ENCODE measurements at places on chromosomes 16 and 17. TPM values are rescaled to one million over a fixed set of nuclear protein-coding genes. Genes with fewer than 3 reads are reported as not detected.

Gene TEX19
- total RNA-seq, result not detected

Gene KRT24
- not detected for total RNA-seq

Gene C16orf92
- not detected for total RNA-seq

Gene LRRC36
- total RNA-seq, result 0.49 TPM

DNA sequence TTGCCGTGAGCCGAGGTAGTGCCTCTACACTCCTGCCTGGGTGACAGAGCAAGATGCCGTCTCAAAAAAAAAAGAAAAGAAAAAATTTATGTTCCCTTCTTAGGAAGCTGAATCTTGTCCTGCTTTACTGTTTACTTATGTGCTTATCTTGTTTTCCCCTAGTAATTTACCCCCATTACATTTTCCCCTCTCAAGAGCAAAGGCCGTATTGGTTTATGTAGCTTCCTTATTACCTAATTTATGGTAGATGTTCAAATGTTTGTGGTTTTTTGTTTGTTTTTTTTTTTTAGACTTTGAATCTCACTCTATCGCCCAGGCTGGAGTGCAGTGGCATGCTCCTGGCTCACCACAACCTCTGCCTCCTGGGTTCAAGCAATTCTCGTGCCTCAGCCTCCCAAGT lies 10.3 kb upstream of the SLC52A1 start:
- H3K4me3 ChIP-seq, result no peak overlapping the region
- peak overlapping the region; percentile 30 for H3K27ac ChIP-seq
- peaks cover 71% of the 10 kb centered on the region for H3K4me1 ChIP-seq
- H3K27me3 ChIP-seq, result no peaks in the 10 kb centered on the region

- peak overlapping the region; percentile 45 for H3K4me3 ChIP-seq
- H3K27me3 ChIP-seq, result peaks cover 15% of the 10 kb centered on the region
- DNase-seq, result no peak
- no peak overlapping the region for H3K27ac ChIP-seq
- no peaks in the 10 kb centered on the region for H3K36me3 ChIP-seq
Observed at GRCh38 chr16:75109732-75110243, 6.8 kb downstream of the LDHD start.

GRCh38 chr16:14339694-14340093 lies 268.6 kb downstream of the MRTFB start:
- no peak overlapping the region for H3K27ac ChIP-seq
- no peaks in the 10 kb centered on the region for H3K27me3 ChIP-seq
- no peak overlapping the region for H3K4me3 ChIP-seq

DNA sequence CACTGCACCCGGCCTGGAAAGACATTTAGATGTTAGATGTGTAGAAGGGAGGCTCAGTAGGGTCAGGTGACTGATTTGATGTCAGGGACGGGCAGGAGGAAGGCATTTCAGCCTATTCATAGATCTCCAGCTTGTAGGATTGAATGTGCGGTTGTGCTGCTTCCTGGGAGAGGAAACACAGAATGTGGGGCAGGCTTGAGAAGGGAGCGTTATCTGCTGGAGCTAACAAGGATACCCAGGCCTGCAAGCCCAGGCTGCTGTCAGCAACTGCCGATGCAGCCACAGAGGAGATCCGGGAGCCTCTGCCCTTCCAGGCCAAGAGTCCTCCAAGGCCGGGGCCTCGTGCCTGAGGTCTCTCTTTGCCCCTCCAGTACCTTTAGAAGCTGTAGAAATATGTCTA lies 205.6 kb downstream of the SPECC1 start:
- H3K27ac ChIP-seq, result no peak overlapping the region
- no peak overlapping the region for H3K4me3 ChIP-seq
- H3K4me1 ChIP-seq, result no peaks in the 10 kb centered on the region
- peaks cover 5% of the 10 kb centered on the region for H3K36me3 ChIP-seq
- H3K27me3 ChIP-seq, result no peaks in the 10 kb centered on the region
- DNase-seq, result no peak

DNA sequence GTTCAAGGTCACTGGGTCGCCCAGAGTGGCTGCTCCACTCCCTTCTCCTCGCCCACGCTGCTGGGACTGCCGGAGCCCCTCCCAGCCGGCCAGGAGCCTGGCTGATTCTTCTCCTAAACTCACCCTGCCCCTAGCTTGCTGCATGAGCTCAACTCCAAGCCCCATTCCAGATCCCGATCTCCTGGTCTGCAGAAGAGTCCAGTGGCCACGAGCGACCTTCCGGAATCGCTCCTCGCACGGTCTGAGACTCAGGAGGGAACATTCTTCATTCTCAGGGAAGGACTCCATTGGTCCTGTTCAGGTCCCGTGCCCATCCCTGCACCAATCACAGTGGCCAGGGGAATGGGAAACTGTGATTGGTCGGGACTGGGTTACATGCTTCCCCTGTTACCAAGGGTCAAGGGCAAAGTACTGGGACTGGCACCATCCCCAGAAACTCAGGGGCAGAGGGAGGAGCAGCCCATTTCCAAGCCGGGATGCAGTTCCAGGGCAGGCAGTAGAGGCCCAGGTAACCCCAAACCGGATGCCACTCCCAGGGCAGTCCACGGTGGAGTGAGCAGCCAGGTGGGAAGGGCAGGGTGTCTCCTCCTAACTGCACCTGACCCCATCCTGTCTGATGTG lies 24.5 kb upstream of the CIBAR2 start:
- no peak for DNase-seq
- H3K4me3 ChIP-seq, result peak overlapping the region; percentile 9
- peaks cover 14% of the 10 kb centered on the region for H3K27me3 ChIP-seq

GRCh38 chr17:50864747-50865059 lies 1.5 kb downstream of the TOB1 start:
- DNase-seq, result no peak
- peaks cover 40% of the 10 kb centered on the region for H3K36me3 ChIP-seq
- no peaks in the 10 kb centered on the region for H3K27me3 ChIP-seq
- H3K27ac ChIP-seq, result peak overlapping the region; percentile 99
- peaks cover 29% of the 10 kb centered on the region for H3K4me1 ChIP-seq

- no peak for DNase-seq
- H3K36me3 ChIP-seq, result peaks cover 5% of the 10 kb centered on the region
- peaks cover 52% of the 10 kb centered on the region for H3K27me3 ChIP-seq
Observed at GRCh38 chr17:7380321-7380720, 568 bp upstream of the TNK1 start.

DNA sequence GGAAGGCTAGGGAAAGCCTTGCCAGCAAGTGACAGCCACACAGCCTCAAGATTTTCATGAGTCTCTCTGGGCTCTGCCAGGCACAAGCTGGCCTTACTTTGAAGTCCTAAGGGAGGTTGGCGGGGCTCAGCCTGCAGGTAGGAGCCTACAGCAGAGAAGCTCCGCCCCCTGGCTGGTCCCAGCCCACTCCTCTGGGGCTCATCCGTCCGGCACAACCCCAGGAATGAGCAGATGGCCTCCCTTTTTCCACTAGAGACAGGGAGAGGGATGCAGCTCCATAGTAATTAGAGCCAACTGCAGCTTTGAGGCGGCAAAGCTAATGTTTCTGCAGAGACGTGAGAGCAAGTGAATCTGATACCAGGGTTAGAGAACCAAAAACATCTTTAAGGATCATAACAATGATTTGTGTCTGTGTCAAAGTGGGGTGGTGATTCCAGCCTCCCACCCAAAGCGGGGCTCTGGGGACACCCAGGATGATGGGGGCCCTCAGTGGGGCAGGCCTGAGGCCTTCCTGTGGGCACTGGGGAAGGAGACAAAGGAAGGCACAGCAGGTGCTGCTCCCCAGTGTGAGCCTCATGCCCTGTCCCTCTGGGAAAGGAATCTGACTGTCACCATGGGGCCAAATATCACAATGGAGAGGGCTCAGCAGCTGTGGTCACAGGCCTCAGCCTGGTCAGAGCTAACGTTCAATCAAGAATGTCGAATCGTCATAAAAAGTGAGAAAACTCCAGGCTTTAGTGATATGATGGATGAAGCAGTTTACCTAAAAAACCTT lies 61.5 kb downstream of the RBFOX3 start:
- no peak overlapping the region for H3K4me3 ChIP-seq
- no peaks in the 10 kb centered on the region for H3K4me1 ChIP-seq
- no peak for DNase-seq
- H3K36me3 ChIP-seq, result no peaks in the 10 kb centered on the region
- peaks cover 10% of the 10 kb centered on the region for H3K27me3 ChIP-seq

DNA sequence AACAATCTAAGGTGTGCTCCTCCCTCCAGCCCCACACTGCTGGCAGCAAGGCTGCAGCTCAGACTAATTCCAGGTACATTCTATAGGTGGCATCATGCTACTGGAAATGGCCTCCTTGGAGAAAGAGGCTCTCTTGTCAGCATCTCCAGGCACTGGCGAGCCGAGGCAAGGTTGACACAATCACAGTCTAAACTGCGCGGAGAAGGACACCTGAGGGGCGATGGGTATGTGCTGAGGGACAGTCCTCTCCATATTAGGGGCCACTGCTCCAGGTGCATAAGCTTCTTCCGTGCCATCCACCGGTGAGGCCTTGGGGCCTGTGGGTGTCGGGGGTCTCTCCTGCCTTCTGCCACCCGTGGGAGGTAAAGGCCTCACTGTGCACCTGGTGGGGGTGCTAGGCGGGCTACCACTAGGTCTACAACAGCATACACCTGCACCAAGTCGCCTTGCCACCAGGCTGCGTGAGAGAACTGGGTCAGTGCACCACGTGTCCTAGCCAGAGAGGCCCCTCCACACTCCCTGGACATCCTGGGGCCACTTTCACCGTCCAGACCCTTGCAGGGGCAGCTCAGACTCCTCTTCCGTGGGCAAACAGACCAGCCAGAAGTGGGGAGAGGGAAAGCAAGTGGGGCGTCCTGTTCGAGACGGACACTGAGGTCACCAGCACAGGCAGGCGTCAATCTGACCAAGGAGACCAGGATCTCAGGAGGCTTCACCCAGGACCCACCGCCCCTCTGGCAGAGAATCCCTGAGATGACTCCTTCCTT lies 12.1 kb upstream of the CBX8 start:
- peak overlapping the region; percentile 69 for H3K27ac ChIP-seq
- peaks cover 38% of the 10 kb centered on the region for H3K4me1 ChIP-seq
- no peak overlapping the region for H3K4me3 ChIP-seq
- H3K36me3 ChIP-seq, result peaks cover 2% of the 10 kb centered on the region
- DNase-seq, result no peak

DNA sequence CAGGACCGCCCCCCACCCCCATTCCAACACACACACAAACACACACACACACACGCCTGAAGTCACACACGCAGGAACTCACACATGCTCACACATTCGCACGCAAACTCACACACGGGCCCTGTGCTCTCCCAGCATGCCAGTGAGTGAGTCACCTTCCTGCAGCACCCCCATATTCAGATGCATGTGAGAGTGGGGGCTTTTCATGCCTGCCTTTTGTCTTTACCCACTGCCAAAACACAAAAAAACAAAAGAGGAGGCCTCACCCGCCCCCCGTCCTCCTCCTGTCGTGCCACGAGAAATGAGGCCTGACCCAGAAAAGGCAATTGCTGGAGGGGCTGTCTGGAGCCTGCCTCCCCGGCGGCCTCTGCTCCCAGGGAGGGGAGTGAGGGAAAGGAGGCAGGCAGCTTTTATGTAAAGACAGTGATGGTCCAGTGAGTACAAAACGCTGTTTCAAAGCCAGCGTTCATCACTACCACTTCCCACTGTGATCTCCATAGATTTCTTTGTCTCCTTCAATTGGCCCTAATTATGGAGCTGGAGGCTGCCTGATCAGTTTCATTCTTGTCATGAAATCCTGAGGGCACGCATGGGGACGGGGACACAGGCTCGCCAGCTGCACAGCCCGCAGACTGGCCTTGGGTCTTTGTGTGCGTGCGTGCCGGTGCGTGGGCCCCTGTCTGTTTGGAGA lies 29.5 kb upstream of the GSE1 start:
- H3K36me3 ChIP-seq, result peaks cover 6% of the 10 kb centered on the region
- H3K27me3 ChIP-seq, result no peaks in the 10 kb centered on the region
- H3K4me1 ChIP-seq, result peaks cover 56% of the 10 kb centered on the region
- peak overlapping the region; percentile 75 for H3K27ac ChIP-seq
- no peak for DNase-seq
- no peak overlapping the region for H3K4me3 ChIP-seq

- H3K4me1 ChIP-seq, result no peaks in the 10 kb centered on the region
- no peak overlapping the region for H3K27ac ChIP-seq
Observed at GRCh38 chr17:70050931-70051330, 24.1 kb upstream of the KCNJ16 start.

GRCh38 chr17:47427985-47428384 lies 102.9 kb upstream of the NPEPPS start:
- H3K27me3 ChIP-seq, result peaks cover 10% of the 10 kb centered on the region
- peaks cover 35% of the 10 kb centered on the region for H3K36me3 ChIP-seq
- H3K27ac ChIP-seq, result no peak overlapping the region
- H3K4me3 ChIP-seq, result no peak overlapping the region
- no peaks in the 10 kb centered on the region for H3K4me1 ChIP-seq

DNA sequence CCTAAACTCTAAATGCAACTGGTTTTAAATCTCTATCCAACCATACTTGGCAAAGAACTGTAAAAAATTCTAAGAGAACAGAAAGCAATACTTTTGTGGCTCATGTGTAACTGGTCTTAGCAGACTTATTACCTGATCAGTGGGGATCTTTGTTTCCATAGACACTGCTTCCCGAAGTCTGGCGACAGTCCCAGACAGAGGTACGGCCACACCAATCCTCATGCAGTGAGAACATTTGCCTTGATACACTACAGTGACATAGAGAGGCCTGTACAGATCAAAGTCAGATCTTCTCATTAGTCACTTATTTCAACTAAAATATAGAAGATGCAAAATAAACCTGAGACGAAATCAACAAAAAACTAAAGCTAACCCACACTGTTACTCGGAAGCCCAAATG lies 43.9 kb downstream of the USP31 start:
- H3K4me3 ChIP-seq, result no peak overlapping the region
- H3K4me1 ChIP-seq, result no peaks in the 10 kb centered on the region
- DNase-seq, result no peak
- no peaks in the 10 kb centered on the region for H3K27me3 ChIP-seq
- H3K36me3 ChIP-seq, result peaks cover 43% of the 10 kb centered on the region

DNA sequence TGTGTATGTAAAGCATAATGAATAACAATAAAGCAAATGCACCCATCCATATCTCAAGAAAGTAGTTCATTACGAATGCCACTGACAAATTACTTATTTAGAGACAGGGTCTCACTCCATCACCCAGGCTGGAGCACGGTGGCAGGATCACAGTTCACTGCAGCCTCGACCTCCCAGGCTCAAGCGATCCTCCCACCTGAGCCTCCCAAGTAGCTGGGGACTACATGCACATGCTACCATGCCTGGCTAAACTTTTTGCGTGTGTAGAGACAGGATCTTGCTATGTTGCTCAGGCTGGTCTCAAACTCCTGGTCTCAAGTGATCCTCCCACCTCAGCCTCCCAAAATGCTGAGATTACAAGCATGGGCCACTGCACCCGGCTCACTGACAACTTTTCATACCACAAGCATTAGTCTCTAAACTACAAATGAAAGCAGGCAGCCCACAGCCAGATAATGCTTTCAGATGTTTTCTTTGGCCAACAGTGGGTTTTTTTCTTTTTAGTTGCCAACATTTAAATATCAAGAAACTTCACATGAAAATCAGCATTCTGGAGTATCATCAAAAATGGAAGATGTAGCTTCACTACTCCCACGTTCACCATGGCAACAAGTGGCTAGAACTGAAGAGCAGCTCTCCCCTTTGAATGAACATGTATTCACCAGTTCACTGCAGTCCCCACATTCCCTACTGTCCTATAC lies 7.7 kb downstream of the ARHGAP17 start:
- no peaks in the 10 kb centered on the region for H3K27me3 ChIP-seq
- peaks cover 2% of the 10 kb centered on the region for H3K36me3 ChIP-seq
- DNase-seq, result no peak
- H3K27ac ChIP-seq, result no peak overlapping the region

Measured in naive thymus-derived CD8-positive, alpha-beta T cell (primary cell).